ENCODE measurements at places on chromosomes 6 and 20.

DNA sequence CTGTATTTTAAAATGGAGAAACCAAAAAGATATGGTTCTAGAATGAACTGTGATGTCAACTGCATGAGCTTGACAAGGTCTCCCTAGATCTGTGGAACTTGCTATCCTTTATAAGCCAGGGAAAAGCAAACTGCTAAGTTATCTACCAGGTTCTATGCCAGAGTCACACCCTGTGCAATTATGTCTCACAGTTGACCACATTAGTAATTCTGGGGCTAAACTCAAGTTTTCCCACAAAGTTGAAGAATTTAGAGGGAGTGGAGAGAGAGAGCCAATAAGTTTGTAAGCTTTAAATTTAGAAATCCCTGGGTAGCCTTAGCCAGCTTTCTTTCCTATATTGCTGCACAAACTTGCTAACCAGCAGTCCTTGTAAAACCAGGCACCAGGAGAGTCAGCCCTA, 407.0 kb upstream of the SASH1 start:
- DNase-seq: no peak

- peak; percentile 68 for DNase-seq
These were observed 410 bp downstream of the SYNE1 start for GRCh38 chr6:152636609-152637295.

GRCh38 chr20:6768228-6769140, 998 bp downstream of the BMP2 start:
- peak; percentile 70 for DNase-seq

- no peak for DNase-seq
These were observed 39.0 kb downstream of the PLAGL1 start for GRCh38 chr6:143969077-143969476.

GRCh38 chr20:23441850-23442313, 2.4 kb downstream of the CSTL1 start:
- peak; percentile 81 for DNase-seq

Data from sigmoid colon (tissue), 7 donors.